Effector CD4-positive, alpha-beta T cell (primary cell): ENCODE measurements at places on chromosomes 7 and 10.

- no peak for DNase-seq
Observed at GRCh38 chr10:20489961-20490360, 407.1 kb downstream of the NEBL start.

- DNase-seq, result no peak
Observed at GRCh38 chr10:113036619-113037018, 86.6 kb downstream of the TCF7L2 start.

- DNase-seq, result no peak
Observed at GRCh38 chr10:15322356-15322755, 48.7 kb downstream of the FAM171A1 start.

DNA sequence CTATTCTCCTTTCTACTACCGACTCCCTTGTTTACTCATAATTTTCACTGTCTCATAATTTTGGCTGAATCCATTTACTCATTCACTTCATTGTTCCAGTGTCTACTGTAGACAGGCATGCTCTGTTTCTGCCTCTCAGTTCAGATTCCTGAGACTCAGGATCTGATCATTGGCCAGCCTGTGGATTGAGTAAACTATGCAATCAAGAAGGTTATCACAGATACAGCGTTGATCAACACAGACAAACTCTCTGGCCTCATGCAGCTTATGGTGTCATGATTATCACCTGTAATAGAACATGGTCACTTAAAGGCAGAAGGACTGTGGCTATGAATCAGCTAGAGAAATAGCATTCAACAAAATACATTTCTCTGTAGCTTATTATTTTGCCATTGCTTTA, 86.0 kb downstream of the SEMA3E start:
- no peak for DNase-seq

DNA sequence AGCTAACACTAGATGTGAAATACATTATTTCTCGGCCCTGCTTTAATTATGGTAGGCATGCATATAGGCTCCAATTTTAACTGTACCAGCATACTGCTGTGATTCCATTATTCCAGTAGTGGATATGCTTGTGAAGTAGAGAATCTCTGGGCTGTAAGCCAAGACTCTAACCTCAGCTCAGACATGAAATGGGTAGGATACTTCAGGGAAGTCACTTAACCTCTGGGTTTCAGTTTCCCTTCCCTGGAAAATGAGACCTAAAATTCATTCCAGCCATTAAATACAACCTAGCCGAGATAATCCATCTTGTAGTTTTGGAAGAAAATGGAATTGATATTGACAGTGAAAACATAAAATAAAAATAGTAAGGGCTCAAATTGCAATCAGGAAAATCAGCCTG, 59.6 kb upstream of the TRIL start:
- no peak for DNase-seq

- DNase-seq, result no peak
Observed at GRCh38 chr7:158120716-158121115, 466.9 kb downstream of the PTPRN2 start.

GRCh38 chr7:91918356-91918755, 22.3 kb upstream of the AKAP9 start:
- DNase-seq, result no peak

- DNase-seq, result no peak
Observed at GRCh38 chr7:52705768-52706167, 329.7 kb upstream of the POM121L12 start.

DNA sequence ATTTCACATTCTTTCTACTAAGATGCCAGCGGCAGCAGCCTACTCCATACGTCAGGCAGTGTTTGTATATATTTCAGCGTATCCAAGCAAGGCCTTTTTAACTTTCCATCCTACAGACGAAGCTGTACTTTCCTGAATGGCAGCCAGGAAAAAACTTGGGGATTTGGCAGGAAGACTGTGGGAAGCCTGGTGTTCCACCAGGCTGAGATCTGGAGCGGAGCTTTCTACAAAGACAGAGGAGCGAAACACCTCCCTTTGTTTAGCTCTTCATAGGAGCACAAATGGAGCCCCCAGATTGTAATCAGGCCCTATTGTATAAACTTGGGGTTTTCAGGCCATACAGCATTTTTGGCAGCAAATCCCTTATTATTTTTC, 143.8 kb downstream of the TES start:
- DNase-seq, result no peak

- DNase-seq, result no peak
Observed at GRCh38 chr10:55330486-55330885, 529.5 kb upstream of the PCDH15 start.

DNA sequence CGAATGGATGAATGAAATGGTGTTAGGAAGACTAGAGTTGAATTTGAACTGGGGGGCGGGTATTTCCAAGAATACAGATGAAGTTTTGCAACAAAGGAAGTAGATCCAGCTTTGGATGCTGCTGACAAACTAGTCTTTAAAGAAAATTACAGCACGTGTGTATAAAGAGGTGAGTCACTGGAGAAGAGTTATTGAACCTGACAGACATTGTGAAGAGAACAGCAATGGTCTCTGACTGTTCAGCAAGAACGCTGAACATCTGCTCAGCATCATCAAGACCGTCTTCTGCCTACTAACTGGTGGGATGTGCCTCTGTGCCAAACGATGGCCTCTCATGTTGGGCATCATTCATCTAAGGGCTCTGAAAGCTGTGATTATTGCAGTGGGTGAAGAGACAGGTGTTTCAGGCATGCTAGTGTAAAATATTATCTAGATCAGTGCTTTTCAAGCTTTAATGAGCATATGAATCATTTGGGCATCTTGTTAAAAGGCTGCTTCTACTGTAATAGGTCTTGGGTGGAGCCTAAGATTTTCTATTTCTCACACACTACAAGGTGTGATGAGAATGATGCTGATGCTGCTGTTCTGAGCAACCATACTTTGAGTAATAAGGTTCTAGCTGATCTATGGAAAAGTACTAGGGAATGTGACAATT, 291.3 kb downstream of the PTEN start:
- DNase-seq, result no peak

GRCh38 chr7:140571538-140572122, 69.0 kb downstream of the DENND2A start:
- DNase-seq, result no peak

GRCh38 chr10:124522933-124523871, 61.6 kb downstream of the LHPP start:
- DNase-seq, result no peak

- peak; percentile 64 for DNase-seq
Observed at GRCh38 chr7:43649755-43650274, 66.9 kb downstream of the STK17A start.

DNA sequence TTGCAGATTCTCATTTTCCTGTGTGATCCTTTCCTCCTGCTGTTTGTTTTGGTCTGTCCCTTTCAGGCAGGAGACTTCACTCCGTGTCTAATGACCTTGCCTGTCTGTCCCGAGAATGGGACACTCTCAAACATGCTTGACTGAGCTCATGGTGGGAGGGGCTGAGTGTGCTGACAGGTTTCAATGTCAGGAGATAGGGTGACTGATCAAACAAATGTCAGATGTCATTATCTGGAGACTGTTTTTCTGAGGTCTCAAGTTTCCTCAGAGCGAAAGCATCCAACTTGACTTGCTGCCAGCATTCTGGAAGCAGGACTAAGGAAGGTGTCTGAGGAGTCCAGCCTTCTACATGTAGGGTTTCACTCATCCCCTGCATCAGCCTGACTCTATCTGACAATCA, 228.8 kb upstream of the KIAA1217 start:
- no peak for DNase-seq

DNA sequence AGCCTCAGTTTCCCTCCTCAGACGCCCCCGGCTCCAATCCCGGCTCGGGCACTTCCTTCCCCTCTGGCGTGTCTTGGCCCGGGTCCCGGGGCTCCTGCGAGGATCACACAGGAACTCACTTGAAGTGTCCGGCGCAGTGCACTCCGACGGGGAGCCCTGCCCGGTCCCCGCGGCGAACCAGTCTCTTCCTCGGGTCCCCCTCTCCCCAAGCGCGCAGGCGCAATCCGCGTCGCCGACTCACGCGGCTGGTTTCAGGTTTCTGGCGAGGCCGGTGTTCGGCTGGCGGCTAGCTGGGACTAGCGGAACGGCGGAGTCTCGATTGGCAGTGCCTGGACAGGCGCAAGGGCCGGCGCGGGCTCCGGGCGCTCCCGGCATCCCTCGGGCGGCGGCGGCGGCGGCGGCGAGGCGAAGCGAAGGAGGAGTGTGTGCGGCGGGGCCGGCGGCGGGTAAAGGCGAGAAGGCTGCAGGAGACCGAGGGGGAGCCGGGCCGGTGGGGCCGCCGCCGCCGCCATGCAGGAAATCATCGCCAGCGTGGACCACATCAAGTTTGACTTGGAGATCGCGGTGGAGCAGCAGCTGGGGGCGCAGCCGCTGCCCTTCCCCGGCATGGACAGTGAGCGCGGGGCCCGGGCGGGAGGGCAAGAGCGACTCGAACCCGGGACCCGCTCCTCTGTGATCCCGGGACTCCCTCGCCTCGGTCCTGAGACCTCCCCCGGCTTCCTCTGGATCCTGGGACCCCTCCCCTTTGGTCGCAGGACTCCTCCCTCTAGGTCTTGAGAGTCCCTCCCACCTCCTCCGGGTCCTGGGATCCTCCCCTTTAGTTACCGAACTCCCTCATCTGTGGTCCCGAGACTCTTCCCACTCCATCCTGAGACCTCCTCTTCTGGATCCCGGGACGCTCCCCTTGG, at the start of the genes CPSF4 and PTCD1:
Gene CPSF4 (plus strand): TSS at position 371 of the 908 bp plus-strand sequence. CDS start 140 bp downstream, at position 511.
Gene PTCD1 (minus strand): TSS at position 226 of the 908 bp plus-strand sequence. CDS start 3,556 bp downstream, outside the sequence.
- peak; percentile 75 for DNase-seq

- DNase-seq, result no peak
Observed at GRCh38 chr10:117275121-117275520, 34.2 kb downstream of the SLC18A2 start.

GRCh38 chr10:99654390-99655175, 4.7 kb upstream of the ENTPD7 start:
- no peak for DNase-seq

DNA sequence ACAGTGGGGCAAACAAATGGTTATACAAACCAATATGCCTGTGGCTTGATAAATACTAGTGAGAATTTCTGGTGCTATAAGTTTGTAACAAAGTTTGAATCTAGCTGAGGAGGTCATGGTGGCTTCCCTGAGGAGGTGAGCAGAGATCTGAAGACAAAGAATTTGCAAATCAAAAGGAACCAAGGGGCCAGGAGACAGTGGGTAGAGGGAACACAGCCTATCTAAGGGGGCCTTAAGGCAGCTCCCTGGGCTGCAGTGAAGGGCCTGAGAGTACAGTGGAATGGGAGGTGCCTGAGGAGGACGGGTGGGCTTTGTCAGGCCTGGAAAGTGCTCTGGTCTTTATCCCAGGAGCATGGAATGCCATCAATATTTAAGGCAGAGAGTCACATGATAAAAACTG, 21.8 kb downstream of the RNF133 start:
- no peak for DNase-seq

- no peak for DNase-seq
Observed at GRCh38 chr10:73340121-73340520, 18.5 kb downstream of the CFAP70 start.

DNA sequence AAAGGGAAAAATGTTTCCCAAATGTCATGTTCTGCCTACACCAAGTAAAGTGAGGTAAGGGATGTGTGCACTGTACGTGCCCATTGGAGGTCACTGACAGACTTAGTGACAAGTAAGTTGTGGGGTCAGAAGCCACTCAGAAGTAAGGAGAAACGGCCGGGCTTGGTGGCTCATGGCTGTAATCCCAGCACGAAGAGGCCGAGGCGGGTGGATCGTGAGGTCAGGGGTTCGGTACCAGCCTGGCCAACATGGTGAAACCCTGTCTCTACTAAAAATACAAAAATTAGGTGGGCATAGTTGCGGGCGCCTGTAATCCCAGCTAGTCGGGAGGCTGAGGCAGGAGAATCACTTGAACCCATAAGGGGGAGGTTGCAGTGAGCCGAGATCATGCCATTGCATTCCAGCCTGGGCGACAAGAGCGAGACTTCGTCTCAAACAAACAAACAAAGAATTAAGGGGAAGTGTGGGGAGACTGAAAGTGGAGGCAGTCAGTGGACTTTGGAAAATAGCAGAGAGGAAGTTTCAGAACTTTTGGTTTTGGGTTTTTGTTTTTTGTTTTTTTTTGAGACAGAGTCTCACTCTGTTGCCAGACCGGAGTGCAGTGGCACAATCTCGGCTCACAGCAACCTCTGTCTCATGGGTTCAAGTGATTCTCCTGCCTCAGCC, 114.8 kb downstream of the WDFY4 start:
- no peak for DNase-seq

DNA sequence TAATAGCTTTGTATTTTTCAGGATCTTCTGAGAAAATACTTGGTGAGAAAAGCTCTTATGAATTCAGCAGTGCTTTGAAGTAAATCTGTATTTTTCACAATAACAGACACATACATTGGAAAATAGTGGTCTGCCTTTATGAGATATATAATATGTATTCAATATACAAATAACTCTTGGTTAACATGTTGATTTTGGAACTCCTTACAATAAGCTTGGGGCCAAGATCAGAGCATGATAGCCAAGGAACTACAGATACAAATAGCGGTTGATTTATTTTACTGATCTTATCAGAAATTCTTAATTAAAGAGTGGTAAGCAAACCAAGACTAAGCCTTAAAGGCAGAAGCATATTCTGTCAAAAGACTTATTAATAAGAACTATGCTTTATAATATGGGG, 24.5 kb upstream of the NXPH1 start:
- no peak for DNase-seq

DNA sequence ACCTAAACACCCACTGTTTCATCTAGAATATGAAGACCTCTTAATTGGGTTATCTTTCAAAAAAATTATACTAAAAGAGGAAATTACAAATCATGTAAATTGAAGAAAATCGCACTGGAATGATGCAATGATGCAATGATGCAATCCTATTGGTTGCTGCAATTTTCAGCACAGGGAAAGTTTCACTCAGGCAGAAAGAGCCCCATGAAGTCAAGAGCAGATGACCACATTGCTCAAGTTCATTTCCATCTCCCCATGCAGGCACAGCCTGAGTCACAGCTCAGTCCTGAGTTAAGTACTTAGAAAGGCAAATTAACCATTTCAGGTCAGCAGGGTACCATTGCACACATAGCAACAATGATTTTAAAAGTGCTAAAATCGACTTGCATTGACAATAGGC, 180.3 kb upstream of the MYO3A start:
- no peak for DNase-seq
